ENCODE measurements at places on chromosomes 6 and 20. TPM values are rescaled to one million over a fixed set of nuclear protein-coding genes. Genes with fewer than 3 reads are reported as not detected.
A peak's percentile ranks its signal among the peaks of the same experiment; 100 is the strongest.

GMPR gene
- total RNA-seq = 17.9 TPM

GJA1 gene
- total RNA-seq = 15.0 TPM

DNA sequence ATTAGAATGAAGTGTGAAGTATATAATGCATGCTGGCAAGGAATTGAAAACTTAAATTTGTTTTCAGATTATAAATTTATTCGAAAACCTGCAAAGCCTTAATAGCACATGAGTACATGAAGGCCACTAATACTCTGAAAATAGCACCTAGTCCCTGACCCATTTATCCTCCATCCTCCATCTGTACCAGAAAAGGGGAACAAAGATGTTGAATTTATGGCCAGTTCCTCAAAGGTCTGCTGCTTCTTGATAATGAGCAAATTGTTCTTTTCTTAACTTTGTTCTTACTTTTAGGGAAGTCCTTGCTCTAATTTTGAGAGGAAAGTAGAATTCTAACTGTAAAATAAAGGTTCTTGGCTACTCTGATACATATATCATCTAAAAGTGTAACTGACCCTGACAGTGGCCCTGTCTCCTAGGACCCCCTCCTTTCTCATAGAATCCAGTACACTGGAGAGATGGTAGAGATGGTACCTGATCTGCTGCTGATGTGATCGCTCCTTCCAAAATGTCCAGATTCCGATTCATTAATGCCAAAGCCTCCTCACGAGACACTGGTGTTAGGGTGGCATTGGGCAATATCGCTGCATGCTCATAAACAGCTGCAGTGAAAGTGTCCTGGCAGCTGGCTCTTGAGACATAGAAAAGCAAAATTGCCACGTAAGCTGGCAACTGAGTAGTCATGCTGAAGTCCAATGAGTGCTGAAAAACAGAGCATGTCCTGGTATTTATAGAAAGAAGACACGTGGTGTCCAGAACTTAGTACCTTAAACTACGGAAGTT is at the start of gene VNN1:
TSS of gene VNN1 (minus strand) at position 704 of the 783 bp plus-strand sequence. CDS start at position 684, 20 bp downstream.
- DNase-seq = peak; percentile 74
- H3K27ac ChIP-seq = no peak within 1 kb of the TSS
- no peaks in the 10 kb centered on the region for H3K4me1 ChIP-seq
- H3K27me3 ChIP-seq = no peaks in the 10 kb centered on the region

DNA sequence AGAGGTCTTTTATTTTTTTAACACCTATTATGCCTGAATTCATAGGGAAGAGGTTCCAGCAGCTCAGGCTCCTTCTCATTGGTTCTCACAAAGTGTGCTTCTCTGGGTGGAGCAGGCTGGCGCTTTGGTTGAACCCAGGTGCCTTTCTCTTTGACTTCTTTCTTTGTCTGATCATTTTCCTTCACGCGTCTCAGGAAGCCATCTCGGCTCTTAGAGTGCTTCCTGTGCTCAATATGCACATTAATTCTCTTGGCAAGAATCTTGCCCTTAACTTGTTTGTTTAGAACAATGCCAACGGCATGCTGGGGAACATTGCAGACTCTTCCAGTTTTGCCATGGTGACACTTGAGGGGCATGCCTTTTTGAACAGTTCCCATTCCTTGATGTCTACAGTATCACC is 44.2 kb upstream of the RNF24 start:
- peaks cover 10% of the 10 kb centered on the region for H3K4me1 ChIP-seq
- DNase-seq = peak; percentile 10
- H3K27me3 ChIP-seq = no peaks in the 10 kb centered on the region

DNA sequence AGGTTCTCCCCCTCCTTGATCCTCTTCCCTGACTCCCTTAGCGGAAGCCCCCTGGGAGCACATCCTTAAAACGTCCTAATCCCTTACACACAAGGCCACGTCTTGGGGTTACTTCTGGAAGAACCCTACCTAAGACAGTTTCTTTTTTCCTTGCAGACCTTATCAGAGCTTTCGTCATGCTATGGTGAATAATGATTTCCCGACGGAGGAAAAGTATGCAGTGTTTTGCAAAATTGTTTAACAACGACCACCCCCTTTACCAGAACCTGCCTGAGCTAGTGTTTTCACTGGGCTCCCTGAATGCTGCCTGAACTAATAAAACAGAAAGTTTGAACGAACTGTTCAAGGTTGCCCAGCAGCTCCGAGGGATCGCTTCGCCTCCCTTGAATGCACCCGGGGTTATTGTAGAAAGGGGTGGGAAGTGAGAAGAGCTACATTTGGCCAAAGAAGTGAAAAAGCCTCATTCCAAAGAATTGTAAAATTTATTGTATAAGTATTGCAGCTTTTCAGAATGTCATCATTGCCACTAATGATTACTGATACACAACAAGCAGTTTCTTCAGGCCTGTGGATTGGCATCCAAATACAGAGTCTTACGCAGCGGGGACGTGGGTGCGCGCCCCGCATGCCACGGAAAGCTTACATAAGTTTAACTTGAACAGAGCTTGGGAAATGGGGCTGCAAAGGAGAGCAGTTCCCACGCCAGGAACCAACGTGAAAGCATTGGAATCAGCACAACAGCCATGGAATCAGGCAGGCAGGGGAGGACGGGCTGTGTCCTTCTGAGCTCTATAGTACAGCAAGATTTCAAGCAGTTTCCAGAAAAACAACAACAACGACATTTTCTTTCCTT is 27.9 kb upstream of the ZBP1 start:
- H3K27ac ChIP-seq = no peak overlapping the region
- H3K36me3 ChIP-seq = peaks cover 23% of the 10 kb centered on the region

DNA sequence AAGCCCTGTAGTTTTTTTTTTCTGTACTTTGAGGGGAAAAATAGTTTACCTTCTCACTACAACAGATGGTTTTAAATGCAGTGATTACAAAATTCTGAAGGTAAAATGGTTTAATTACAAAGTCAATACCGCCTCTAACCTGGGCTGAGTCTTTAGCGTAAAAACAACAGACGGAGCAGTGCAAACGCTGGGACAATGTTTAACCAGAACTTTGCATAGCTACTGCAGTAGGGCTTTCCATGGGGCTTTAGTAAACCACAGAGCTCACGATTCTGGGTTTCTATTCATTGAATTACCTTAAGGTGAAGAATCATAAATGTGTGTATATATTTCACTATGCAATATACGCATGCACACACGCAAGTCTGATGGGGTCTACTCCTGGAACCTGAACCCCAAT is 77.9 kb downstream of the RFX6 start:
- DNase-seq = no peak
- H3K27me3 ChIP-seq = no peaks in the 10 kb centered on the region
- no peaks in the 10 kb centered on the region for H3K36me3 ChIP-seq
- H3K4me1 ChIP-seq = no peaks in the 10 kb centered on the region
- no peak overlapping the region for H3K27ac ChIP-seq

GRCh38 chr6:45880676-45881075 is 135.0 kb downstream of the CLIC5 start:
- H3K4me1 ChIP-seq = peaks cover 7% of the 10 kb centered on the region
- peak overlapping the region; percentile 6 for H3K27ac ChIP-seq
- DNase-seq = no peak
- no peak overlapping the region for H3K4me3 ChIP-seq
- H3K27me3 ChIP-seq = no peaks in the 10 kb centered on the region

AIF1 gene
- 35.2 TPM for total RNA-seq

MEP1A gene
- 0.36 TPM for total RNA-seq

DNA sequence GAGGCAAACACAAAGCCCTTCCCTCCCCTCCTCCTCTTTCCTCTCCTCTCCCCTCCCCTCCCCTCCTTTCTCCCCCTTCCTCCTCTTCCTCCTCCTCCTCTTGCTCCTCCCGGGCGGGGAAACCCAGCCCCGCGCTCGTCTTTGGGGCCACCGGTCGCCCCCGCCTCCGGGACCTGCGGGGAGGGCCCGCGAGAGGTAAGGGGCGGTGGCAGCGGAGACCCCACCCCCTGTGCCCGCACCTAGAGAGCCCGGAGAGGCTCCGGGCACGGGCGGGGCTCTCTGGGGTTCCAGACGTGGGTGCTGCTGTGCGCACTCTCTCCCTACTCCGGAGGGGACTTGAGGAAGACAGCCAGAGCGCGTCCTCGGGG is at the start of gene RIN2:
TSS of gene RIN2 (plus strand) at position 126 of the 368 bp plus-strand sequence. CDS start 131,344 bp downstream, outside the sequence.
- no peaks in the 10 kb centered on the region for H3K27me3 ChIP-seq
- peak within 1 kb of the TSS; percentile 93 for H3K4me3 ChIP-seq
- H3K4me1 ChIP-seq = no peaks in the 10 kb centered on the region
